ENCODE measurements at places on chromosomes 13 and 19.

GRCh38 chr13:24282256-24282655 is 27.1 kb upstream of the C1QTNF9 start:
- DNase-seq = no peak

DNA sequence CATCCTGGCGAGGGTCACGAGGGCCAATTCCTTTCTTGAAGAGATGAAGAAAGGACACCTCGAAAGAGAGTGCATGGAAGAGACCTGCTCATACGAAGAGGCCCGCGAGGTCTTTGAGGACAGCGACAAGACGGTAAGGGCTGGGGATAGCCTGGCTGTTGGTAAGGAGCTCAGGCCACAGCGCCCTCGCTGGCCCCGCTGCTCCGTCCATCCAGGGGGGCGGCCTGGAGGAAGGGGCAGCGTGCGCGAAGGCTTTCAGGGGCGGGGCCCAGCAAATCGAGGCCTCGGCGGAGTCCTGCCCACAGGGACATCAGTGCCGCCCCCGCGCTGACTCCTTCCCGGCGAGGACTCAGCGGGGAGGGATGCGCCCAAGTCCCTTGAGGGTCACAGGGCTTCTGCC is 6.9 kb downstream of the F10 start:
- DNase-seq = no peak

DNA sequence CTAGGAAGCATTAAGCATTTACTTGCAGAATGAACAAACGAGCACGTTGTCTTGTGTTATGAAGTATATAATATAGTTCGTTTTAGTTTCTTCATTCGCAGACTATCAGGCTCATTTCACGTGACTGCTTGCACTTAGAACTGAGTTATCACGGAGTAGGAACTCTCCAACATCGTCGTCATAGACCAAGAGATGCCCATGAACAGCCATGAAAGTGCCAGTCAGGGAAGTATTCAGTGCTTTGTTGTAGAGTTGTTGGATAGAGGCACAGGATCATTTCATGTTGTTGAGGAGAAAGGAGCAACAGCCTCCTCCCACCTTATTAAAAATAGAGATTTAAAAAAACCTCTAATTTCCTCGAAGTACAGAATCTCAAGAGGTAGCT is 977 bp upstream of the IL17D start:
- DNase-seq = no peak

GRCh38 chr13:27533155-27533643 is 82.8 kb upstream of the MTIF3 start:
- DNase-seq = peak; percentile 63

DNA sequence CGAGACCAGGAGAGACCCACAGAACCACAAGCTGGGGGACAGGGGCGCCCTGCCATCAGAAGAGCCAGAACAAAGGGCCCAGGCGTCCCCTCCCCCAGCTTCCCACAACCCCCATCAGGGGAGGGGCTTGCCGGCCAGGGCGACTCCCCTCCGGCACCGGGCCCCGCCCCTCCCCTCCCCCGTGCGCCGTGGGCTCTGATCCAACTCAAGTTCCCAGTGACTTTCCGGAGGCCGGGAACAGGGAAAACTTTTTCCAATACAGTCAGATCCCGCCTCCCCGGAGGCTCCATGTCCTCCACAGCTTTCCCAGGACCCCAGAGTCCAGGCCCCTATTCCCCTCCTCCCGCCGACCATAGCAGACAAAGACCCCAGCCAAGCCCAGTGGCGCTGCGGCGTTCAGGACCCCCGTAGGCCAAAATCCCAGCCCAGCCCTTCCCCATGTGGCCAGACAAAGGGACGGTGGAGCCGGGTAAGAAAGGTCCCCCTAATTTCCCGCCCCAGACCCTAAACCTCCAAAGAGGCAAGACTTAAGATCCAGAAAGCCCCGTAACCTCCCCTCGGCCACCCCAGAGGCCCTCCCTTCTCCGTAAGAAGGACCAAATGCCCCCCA is 673 bp downstream of the TEAD2 start:
- DNase-seq = no peak

- DNase-seq = no peak
Measured at GRCh38 chr13:25659091-25659795, 287.5 kb downstream of the ATP8A2 start.

DNA sequence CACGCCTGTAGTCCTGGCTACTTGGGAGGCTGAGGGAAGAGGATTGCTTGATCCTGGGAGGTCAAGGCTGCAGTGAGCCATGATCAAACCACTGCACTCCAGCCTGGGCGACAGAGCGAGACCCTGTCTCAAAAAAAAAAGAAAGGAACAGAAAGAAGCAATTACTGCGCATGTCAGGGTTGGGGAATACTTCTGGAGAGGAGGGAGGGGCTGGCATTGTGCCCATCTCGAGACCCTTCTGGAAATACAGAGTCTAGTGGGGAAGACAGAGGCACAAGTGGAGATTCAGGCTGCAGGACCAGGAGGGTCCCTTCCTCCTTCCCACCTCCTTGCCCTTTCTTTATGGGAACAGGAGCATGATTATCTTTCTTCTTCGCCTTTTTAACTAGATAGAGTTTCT is 30.8 kb downstream of the PRR22 start:
- DNase-seq = no peak

- DNase-seq = no peak
Measured at GRCh38 chr19:33671211-33671610, 49.5 kb downstream of the CHST8 start.

DNA sequence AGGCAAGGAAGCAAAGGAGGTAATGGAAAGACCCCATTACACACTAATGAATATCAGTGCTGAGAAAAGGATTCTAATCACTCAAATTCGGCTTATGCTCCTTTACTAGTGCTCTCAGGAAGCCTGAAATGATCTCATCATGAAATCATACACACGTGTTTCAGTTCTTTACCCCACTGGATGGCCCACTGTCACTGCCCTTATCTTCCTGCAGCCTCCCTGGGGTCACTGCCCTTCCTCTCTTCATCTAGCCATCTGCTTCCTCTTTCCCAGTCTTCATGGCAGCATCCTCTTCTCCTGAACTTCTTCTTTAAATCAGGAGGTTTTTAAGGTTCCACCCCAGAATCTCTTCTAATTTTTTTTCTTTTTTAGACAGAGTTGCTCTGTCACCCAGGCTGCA is 27.9 kb upstream of the EEF1AKMT1 start:
- DNase-seq = no peak

DNA sequence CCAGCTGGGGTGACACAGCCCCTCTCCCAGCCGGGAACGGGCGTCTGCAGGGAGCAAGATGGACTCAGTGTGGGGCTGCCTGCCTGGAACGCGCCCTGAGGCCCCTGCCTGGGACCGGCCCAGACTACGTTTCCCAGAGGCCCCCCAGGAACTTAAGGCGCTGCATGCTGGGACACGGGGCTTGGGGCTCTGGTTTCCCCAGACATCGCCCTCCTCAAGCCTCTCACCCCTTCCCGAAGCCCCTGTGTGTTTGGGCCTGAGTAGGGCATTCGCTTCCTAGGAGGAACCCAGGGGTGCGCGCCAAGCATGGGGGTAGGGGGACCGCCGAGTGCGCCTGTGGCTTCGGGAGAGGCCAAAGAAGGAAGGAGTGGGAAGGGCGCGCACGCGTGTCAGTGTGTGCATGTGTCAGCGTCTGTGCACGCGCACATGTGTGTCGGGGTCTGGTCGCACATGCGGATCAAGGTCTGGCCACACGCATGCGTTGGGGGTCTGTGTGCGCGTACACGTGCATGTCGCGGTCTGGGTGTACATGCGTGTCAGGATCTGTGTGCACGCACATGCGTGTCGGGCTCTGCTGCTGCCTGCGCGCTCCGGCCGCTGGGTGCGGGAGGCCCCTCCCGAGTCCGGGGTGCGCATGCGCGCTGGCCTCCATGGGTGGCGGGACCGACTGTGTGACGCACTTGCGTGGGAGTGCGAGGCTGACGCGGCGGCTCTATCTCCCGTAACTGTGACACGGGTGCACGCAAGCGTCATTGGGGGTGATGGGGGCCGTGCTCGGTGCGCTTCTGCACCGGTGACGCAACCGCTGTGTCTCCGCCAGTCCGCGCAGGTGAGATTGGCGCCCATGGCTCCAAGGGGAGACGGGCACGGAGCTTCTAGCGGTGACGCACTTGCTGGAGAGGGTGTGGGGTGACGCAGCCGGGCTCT is 16.2 kb downstream of the ZNF331 start:
- DNase-seq = peak; percentile 87

DNA sequence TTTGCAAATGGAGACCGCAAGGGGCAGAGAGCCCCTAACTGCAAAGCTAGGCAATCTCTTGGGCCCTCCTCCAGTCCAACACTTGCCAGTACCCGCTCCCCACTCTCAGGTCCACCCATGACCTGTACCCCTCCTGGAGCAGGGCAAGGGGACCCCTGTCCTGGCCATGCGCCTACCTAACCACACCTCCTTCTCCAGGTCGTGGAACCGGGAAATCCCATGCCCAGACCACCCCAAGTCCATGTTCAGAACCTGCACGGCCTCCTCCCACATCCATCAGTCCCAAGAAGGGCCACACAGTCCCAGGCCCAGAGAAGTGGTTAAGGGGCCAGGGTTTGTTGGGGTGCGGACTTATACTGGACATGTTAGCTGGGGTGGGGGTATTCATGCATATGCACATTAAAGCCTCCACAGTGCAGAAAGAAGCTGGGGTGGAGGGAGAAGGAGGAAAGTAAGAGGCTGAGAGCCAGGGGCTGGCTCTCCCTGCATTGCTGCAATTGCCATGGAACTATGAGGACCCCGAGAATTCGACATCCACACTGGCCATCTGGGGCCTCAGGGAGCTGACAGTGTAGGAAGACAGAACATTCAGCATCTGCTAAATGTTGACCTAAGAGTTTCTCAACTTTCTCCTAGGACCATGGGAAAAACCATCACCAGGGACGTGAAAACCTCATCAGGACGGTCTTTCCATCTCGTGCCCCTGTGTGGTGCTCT is 39.0 kb downstream of the HSPH1 start:
- DNase-seq = no peak

- DNase-seq = no peak
Measured at GRCh38 chr13:30792285-30793000, 57.1 kb downstream of the ALOX5AP start.

- DNase-seq = no peak
Measured at GRCh38 chr13:60095300-60095699, 68.4 kb downstream of the DIAPH3 start.

DNA sequence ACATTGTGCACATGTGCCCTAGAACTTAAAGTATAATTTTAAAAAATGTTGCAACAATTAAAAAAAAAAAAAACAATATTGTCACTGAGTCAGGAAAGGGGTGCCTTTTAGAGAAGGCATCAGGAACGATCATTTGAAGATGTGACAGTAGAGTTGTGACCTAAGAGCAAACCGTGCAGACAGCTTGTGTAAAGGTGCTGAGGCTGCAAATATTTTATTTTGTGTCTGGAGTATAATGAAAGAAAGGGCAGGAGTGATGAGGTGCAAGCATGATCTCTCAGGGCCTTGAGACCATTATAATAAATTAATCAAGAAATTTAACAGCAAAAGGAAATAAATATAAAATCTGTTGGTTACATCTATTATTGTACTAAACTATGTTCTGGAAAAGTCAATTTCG is 1219.7 kb downstream of the OLFM4 start:
- no peak for DNase-seq

- no peak for DNase-seq
Measured at GRCh38 chr13:21849323-21849722, 178.4 kb downstream of the FGF9 start.

DNA sequence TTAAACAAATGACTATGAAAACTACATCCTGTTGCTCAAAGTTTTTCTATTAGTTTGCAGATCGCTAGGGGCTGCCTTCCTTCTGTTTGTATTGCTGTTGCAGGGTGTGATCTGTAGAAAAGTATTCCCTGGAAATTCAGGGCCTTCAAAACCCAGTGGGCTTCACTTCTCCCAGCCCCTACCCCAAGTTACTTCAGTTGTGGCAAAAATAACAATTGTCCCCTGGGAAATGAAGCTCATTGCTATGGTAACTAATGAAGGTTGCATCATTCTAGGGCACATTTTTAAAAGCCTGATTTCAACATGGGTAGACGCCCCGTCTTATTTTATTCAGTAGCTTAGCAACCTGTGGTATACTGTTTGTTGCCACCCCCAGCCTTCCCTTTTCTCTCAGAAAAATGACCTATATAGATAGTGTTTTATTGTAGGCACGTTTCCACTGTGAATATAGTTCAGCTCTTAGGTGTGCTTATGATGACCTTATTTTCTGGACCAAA is 60.9 kb downstream of the WDFY2 start:
- DNase-seq = no peak

DNA sequence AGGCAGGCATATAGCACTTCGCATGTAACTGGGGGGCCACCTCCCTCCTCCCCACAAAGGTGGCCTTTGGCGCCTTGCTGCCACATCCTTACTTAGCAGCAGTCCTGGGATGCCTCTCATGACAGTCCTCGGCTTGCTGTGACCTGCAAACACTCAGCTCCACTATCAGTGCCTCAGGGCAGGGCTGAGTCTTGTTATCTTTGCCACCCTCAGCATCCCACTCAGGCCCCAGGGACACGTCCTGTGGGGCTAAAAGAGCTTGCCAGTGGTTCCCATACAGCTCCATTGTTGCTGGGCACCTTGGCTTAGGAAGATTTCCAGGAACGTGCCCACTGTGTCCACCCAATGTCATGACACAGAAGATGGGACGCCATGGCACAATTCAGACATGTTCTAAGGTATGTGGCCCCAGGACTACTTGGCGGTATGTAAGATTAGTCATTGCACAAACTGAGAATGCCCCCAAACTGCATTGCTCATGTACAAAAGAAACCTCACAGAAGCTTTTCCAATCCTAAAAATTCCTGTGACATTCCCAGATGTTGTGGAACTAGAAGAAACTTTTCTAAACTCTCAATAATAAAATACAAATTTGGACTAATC is 16.3 kb downstream of the DOCK9 start:
- no peak for DNase-seq

GRCh38 chr13:76969488-76970365 is 21.4 kb downstream of the ACOD1 start:
- no peak for DNase-seq

- no peak for DNase-seq
Measured at GRCh38 chr19:48274173-48274572, 4.3 kb downstream of the ZNF114 start.

- no peak for DNase-seq
Measured at GRCh38 chr13:24877531-24877930, 113.6 kb downstream of the RNF17 start.

DNA sequence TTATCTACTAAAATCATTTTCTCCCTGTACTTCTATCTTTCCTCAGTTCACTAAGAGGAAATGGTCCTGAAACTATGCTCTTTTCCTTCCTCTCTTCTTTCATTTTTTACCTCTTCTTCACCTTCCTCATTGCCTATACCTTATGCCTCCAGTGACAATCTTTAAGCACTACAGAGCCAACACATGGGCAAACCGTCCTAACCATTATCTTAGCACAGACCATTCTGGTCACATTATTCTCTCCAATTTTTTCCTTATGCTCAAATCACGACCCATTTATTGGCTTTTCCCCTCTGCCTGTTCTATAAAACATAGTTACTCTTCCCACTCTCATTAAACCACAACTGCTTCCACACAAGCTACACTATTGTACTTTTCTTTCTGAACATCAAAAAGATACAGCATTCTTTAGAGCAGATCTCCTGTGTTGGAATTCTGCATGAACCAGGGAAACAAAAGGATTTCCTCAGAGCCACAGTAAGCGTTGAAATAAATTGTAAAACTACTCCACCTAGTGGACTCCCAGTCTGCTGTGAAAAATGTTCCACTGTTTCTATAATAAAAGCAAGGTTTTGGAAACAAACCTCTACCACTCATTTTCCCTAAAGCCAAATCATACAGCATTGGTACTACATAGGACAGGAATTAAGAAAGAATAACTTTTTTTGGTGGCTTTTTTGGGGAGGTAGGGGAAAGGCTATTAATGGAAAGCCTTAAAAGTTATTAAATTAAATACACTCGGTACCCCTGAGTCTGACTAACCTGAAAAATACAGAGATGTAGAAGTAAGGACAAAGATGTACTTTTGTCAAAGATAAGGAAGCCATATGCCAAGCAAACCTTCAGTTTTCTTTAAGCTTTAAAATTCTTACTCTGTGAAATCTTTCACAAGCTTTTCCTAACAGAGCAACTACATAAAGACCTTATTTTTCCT is 19.5 kb downstream of the NUFIP1 start:
- DNase-seq = peak; percentile 60

Measured in NCI-H2227 treated with DMSO at 0.1 percent for 48 hours (cell line).